Mucosa of gallbladder (tissue), 1 donor: ENCODE measurements at places on chromosomes 2 and 18.

- peak; percentile 46 for DNase-seq
Observed at GRCh38 chr2:46364797-46365457, 67.7 kb downstream of the EPAS1 start.

DNA sequence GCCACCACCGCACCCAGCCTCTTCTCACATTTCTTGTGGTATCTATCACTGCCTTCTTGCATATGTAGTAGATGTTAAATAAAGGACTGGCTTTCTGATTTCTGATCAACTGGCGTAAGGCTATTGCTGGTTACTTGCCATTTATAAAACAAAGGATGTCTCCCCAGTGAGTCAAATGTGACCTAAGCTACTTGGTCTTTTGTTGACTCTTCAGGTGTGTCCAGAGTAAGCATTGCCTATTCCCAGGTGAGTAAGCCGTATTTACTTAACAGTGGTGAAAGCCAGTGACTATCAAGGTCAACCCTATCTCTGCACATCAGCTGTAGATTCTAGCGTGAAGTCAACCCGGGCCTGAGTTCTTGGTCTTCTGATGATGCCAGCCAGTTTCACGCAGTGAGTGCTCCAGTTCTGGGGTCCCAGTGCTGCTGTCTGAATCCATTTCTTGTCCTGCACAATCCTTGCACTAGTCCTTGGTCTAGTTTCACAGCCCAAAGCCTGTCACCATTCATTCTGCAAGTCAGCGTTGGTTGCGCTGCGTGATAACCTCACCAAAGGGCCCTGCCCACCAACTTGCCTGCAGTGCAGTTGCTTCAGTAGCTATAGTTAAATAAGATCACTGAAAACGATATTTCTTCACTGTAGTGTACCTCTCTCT is 120.2 kb downstream of the GBX2 start:
- DNase-seq = peak; percentile 37

- DNase-seq = peak; percentile 32
Observed at GRCh38 chr2:121092095-121092494, 192.9 kb downstream of the TFCP2L1 start.

- DNase-seq = no peak
Observed at GRCh38 chr18:36412778-36413177, 115.3 kb downstream of the FHOD3 start.

- no peak for DNase-seq
Observed at GRCh38 chr2:125756431-125756830, 899.5 kb upstream of the GYPC start.

DNA sequence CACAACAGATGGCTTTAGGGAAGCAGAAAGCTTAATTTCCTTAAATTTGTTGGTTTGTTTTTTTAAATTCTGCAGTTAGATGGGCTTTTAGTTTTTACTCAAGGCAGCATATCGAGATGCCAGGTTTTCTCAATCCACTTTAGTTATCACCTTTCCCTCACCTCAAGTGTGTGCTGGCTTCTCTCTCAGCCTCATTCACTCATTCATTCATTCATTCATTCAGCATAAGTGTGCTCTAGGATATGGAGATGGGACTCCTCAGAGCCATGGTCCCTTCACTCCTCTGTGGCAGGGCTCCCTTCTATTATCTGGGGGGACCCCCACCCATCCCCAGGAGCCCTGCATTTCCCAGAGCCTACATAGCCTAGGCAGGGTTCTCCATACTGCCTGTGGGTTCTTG is 19.0 kb downstream of the VIL1 start:
- DNase-seq = no peak

- no peak for DNase-seq
Observed at GRCh38 chr2:63192889-63193774, 142.5 kb downstream of the OTX1 start.

- no peak for DNase-seq
Observed at GRCh38 chr2:195677884-195678283, 20.9 kb downstream of the SLC39A10 start.

DNA sequence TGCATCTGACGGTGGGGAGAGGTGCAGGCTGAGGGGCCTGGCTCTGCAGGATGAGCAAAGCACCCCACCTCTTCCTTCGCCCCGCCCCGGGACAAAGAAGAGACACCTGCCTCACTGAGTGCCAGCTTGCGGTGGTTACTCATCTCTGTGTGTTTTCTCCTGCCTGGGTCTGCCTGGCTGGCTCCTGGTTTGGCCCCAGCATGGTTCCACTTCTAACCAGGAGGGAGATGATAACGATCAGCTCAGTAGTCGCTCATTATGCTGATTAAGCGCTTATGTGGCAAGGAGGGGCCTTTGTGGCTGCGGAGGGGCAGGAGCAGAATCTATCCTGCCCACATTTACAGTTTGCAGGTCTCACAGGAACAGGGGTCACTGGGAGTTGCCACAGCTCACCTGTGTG is 68.7 kb upstream of the EDAR start:
- no peak for DNase-seq

DNA sequence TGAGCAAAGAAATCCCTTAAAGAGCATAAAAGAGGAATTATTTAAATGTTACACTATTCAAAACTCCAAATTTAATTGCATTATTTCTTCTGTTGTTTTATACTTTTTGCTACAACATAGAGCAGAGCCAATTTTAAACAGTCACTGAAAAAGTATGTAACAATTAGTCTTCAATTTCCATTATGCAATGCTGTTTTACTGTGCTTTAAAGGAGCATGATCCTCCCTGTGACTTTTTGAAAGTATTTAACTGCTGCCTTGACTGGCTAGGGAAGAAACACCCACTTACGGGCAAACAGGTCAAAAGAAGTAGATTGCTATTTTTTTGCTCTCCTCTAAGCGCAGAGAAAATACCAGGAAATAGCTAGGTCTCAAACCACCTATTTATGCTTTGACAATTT is 217.4 kb upstream of the GCFC2 start:
- DNase-seq = no peak

DNA sequence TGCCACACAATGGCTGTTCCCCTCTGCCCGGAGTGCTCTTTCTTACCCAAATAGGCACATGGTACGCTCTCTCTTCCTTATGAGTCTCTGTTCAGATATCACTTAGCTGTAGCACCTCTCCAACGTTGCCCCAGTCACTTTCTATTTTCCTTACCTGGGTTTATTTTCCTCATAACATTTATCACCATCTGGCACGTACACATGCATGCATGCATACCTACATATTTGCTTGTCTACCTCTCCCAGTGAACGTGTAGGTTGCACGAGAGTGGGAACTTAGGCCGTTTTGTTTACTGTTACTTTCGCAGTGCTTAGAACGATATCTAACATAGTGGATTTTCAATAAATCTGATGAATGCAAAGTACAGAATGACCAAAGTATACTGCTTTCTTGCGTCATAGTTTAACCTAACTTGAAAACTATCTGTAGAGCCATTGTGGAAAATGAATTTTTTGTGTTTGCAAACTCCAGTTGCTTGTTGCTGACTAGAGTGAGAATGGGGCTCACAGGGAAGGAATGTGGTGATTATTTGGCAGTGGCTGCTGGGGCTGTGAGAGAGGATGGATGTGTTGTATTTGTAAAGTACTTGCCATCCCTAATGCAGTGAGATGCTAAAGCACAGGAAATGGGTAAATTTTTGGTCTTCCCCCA is 47.1 kb downstream of the ACSL3 start:
- DNase-seq = no peak

DNA sequence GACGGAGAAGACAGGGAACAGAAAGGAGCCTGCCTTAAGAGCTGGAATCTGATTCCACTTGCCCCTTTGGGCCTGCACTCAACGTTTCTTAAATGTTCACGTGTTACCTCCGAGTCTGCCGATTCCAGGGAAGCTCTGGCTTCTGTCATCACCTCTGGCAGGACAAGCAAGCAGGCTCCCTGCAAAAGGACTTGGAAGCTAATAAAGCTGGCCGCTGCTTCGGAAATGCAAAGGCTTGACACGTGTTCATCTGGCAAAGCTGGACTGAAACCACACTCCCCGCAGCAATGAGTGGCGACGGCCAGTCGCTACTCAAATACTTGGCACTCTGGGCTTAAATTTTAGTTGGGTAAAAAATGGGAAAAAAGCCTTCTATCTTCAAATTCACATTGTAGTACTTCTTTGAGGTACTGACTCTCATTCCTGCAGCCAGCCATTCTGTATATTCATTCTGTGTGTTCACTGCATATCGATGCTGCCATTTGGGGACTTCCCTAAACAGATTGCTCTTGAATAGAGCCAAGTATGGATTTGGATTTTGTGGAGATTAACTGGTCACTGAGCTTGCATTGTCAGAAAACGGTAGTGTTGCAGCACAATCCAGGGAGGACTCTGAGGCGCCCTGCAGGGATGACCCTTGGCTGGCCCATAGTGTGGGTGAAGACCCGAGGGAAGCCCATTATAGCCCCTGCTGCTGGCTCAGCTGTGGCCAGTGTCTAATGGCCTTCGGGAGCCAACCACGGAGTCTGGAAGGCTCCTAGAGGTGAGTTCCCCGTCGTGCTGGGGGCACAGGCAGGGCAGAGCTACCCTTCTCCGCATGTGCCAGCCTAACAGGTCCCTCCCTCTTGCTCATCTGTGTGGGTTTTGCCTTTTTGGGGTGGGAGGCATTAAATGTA is 231.5 kb downstream of the PRKCE start:
- peak; percentile 50 for DNase-seq

DNA sequence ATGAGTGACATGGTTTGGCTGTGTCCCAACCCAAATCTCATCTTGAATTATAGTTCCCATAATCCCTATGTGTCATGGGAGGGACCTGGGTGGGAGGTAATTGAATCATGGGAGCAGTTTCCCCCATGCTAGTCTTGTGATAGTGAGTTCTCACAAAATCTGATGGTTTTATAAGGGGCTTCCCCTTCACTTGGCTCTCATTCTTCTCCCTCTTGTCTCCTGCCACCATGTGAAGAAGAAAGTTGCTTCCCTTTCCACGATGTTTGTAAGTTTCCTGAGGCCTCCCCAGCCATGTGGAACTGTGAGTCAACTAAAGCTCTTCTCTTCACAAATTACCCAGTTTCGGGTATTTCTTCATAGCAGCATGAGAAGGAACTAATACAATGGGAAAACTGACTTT is 14.0 kb downstream of the DNAH7 start:
- no peak for DNase-seq

GRCh38 chr18:24869285-24869684 is 408.8 kb downstream of the HRH4 start:
- DNase-seq = no peak

DNA sequence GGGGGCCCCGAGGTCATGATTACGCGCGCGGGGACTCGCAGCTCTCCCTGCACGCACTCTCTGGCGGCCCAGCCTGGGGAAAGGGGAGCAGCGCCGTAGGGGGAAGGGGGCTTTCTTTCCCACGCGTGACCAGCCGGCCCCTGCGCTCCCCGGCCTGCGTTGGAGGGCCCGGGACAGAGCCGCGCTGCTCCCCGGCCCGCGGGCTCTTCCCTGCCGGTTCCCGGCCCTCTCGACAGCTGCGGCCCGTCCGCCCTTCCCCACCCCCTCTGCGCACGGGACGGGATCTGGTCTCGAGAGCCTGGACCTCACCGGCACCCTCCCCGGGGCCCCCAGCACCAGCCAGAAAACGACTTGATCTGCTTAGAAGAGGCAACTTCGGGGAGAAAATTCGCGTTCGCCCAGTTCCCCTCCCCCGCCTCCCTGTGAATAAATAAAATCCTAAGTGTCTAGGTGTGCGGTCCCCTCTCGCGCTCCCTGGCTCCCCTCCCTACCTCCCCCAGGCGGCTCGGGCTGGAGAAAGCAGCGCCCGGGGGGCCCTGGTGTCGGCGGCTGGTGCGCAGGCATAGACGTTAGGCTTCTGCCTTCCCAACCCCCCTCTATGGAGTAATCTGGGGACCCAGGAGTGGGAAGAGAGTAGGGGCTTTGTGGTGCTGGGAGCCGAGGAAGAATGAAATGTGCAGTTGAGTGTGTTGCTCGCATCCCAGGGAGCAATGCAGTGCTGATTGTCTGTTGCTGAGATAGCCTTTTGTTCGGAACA is 803 bp upstream of the FIGN start:
- DNase-seq = no peak

- no peak for DNase-seq
Observed at GRCh38 chr2:108444941-108445840, 3.8 kb upstream of the GCC2 start.

DNA sequence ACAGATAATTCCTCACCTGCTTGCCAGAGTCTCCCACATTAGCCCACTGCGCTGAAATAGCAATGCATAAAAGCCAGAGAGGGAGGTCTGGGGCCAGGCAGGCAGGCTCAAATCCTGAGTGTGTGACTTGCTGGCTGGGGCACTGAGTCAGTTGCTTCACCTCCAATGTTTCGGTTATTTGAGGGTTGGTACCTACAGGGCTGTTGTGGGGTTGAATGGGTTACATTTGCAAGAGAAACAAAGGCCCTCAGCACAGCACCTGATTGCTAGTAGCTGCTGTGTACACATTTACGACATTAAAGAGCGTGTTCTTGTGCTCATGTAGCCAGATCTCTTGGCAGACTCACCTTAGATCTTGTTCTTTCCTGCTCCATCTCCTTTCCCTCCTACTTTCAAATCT is 34.1 kb upstream of the FAM110C start:
- no peak for DNase-seq

GRCh38 chr2:48601349-48601748 is 16.3 kb upstream of the GTF2A1L start:
- DNase-seq = no peak

DNA sequence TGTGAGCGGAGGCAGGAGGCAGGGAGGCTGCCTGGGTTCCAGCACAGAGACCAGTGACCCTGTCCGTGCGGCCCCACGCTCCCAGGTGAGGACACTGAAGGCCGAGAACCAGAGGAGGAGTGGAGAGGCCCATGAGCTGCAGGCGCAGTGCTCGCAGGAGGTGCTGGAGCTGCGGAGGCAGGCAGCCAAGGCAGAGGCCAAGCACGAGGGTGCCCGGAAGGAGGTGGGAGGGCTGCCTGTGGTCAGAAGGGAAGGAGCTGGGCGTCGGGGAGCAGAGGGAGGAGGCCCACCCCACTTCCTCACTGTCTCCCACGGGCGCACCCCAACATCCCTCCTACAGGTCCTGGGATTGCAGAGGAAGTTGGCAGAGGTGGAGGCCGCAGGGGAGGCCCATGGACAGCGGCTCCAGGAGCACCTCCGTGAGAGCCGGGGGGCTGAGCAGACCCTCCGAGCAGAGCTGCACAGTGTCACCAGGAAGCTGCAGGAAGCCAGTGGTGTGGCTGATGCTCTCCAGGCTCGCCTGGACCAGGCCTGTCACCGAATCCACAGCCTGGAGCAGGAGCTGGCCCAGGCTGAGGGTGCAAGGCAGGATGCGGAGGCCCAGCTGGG is 33.0 kb upstream of the SNED1 start:
- no peak for DNase-seq

GRCh38 chr2:981759-982158 is 31.1 kb downstream of the SNTG2 start:
- no peak for DNase-seq

- no peak for DNase-seq
Observed at GRCh38 chr2:109005686-109006204, 16.7 kb upstream of the EDAR start.

DNA sequence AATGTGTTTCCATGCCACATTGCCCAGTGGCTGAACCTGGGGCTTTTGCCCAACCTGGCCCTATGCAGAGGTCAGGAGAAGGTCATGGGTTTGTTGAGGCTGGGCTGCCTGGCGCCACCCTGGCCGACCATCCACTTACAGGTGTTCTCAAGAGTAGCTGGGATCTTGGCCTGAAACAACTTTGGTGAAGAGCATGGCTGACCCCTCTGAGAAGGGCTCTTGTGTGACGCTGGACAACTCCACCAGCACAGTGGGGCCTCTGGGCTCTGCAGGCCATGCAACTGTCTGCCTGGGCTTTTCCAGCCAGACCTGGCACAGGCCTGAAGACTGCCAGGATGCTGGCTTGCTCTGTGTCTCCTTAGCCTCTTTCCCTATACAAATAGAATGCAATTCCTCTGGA is 76.4 kb upstream of the ZNG1B start:
- DNase-seq = no peak
